T-helper 9 cell (primary cell): ENCODE measurements at places on chromosomes 7 and 10.

GRCh38 chr7:25384788-25385505, 156.7 kb upstream of the NPVF start:
- DNase-seq = no peak

GRCh38 chr10:50582766-50583762, 40.7 kb downstream of the SGMS1 start:
- no peak for DNase-seq

DNA sequence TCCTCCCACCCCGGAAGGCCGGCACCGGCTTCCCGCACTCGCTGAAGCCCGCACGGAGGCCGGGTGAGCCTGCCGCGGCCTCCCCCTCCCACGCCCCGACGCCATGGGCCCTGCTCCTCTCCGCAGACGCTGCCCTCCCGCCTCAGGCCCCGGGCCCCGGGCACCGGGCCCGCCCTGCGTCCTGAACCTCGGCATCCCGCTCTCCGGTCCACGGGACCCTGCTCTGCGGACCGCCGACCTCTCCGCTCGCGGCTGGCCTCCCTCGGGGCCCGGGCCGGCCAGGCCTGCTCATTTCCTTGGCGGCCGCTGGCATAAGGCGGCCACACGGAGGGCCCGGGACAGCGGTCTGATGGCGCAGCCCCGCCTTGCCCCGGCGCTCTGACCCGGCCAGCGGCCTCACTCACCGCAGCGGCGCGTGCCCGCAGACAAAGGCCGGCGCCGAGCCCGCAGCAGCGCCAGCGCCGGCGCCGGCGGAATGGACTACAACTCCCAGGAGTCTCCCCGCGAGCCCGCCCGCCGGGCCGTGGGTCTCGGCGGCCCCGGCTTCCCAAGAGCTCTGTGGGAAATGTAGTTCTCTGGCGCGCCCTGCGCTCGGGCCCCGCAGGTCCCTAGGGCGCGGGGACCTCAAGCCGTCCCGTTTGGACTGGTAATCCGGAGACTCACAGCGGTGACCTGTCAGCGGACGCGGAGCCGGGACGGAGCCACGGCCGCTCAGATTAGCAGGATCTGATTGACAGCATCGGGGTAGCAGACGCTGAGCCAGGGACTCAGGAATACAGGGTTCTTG, at the start of gene ZNF32:
TSS of gene ZNF32 (minus strand) at position 484 of the 787 bp plus-strand sequence. CDS start 2,748 bp downstream, outside the sequence.
- peak; percentile 73 for DNase-seq

- DNase-seq = no peak
These were observed 123.6 kb downstream of the PRLHR start for GRCh38 chr10:118471863-118472262.

DNA sequence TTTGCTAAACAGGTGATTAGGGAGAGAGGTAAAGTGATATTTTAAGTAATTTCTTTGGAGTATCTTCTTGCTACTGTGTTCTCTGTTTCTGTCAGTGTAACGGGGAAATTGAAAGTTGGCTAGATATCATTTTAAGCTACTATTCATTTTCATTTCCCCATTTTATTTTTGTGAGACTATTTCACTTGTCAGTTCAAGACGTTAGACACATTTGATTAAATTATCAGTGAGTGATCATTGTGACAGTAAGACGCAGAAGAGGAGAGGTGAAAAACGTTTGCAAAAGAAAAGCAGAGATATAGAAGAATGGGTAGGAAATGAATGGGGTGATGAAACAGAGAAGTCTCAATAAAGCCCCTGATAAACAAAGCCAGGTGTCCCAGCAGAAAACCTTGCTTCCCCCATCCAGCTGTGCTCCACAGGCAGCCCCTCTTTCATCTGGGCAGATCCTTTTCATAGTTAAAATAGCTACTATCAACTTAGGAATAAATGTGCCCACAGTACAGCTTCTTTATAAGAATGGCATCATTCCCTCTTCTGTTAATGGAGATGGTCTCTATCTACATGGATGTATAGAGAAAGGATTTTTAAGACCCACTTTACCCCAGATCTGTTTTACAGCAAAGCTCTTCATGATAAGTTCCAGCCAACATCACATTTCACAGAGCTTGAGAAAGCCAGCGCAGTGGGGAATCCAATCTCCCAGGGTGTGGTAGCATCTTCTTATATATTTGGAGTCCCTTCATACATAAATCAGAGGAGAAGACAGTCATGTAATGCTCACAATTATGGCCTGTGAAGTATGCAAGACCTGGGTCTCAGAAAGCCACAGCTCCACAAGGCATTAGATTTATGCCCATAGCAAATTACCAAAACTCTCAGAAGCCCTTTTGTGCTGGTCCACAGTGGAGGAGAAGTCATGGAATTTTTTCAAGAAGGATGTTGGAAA, 138.1 kb upstream of the ITGB1 start:
- no peak for DNase-seq

DNA sequence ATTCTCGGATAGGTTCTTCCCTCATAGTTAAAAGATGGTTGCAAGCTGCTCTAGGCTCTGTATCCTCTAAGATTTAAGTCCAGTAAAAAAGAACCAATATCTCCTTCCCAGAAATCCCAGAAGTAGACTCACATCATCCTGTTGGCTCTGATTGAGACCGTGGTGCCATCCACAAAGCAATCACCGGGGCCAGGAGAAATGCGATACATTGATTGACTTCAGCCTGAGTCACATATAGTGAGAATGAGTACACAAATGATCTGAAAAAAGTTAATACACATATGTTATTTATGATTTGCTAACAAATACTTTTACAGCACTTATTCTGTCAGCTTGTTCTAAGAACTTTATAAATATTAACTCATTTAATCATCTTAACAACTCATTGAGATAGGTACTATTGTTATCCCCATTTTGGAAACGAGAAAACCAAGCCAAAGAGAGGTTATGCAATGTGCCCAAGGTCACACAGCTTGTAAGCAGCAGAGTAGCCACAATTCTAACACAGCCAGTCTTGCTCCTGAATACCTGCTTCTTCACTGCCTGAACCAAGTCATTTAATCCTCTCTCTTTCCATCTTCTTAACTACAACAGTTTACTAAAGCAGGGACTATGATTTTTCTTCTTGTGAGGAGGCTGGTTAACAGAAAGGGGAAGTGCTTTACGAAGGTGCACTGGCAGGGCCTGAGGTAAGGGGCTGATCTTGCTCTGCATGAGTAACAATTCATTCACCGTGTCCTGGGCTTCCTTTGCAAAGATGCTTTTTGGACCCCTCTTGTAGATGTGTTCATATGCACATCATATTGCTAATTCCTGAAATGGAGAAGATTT, 177.0 kb downstream of the REEP3 start:
- DNase-seq = no peak

DNA sequence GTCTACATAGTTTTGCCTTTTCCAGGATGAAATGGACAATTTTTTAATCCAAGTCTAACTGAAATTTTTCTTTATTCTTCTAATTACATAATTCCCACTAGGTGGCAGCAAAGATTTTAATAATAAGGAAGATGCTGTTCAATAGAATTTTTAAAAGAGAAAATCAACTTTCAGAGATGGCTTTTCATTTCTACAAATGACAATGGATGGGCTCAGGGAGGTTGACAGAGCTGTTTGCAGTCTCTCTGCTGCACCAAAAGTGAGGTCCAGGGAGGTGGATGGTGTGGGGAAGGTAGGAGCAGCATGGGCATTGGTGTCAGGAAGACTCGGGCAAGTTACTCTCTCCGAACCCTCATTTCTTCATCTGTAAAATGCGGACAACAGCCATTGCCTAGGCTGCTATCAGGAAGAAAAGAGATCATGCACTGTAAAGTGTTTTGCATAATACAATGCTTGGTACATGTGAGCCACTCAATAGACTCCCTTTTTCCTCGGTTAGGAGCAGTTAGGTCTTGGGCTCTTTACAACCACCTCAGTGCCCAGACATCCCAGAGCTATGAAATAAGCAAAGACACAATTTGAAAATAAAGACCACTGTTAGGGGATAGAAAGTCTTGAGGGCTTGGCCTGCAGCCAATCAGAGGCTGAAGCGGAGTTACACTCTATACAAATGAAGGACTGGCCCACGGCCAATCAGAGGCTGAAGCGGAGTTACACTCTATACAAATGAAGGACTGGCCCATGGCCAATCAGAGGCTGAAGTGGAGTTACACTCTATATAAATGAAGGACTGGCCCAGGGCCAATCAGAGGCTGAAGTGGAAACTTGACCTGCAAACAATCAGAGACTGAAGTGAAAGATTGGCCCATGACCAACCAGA, 107.1 kb downstream of the ABLIM1 start:
- DNase-seq = no peak

DNA sequence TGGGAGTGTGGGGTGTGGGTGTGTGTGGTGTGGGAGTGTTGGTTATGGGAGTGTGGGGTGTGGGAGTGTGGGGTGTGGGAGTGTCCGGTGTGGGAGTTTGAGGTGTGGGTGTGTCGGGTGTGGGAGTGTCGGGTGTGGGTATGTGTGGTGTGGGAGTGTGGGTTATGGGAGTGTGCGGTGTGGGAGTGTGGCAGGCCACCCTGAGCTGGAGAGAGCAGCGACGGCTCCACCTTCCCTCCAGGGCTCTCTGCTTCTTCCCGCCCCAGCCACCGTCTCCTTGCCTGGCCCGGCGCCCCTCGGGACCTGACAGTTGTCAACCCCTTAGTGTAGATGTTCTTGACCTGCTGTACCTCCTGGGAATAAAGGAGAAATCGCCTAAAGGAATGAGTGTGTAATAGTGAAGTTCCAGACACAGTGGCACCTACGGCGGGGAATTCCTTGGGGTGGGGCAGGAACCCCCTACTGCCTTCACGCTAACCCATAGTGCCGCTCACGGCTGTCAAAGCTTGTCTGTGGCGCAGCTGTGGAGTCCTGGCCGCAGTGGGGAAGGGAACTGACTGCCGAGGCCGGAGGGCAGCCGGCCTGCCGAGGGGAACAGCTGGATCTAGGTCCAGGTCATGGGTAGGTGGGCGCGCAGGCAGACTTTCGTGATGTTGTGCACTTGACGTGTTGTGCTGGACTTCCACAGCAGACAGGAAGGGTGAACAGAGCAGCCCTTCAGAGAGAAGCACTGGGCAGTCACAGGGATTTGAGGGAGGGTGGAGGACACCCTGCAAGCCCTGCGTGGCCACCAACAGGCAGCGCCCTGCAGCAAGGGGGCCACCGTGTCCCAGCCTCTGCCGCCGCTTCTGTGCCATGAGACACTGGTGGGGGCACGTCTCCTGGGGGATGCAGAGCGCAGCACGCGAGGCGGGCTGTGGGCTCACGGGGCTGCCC, 49.0 kb upstream of the EN2 start:
- no peak for DNase-seq

GRCh38 chr10:129993621-129994020, 29.5 kb upstream of the EBF3 start:
- no peak for DNase-seq

DNA sequence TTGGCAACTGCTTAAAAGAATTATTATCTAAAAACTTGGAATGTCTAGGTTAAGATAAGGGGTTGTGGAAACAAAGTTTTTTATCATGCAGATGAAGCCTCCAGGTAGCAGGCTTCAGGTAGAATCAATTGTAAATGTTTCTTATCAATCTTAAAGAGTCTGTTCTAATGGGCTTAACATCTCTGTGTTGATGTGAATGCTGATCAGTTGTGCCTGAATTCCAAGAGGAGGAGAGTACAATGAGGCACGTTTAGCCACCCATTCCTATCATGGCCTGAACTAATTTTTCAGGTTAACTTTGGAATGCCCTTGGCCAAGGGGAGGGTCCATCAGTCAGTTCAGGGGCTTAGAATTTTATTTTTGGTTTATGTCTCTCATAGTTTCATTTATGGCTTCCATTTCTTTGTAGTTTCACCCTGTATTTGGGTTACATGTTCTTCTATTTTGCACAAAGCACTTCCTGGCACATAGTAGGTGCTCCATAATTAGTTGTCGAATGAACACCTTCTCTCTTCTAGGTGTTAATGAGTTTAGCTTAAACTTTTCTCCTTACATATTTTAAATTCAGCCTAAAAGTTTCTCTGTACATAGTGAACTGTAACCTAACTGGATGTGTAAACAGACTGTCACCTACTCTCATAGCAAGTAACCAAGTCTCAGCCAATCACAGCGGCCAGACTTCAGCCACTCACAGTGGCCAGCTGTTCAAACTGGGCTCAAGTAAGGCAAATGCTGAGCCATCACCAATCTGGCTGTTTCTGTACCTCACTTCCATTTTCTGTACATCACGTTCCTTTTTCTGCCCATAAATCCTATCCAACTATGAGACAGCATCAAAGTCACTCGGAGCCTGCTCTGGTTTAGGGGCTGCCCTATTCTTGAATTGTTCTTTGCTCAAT, 34.7 kb downstream of the ALOX5 start:
- DNase-seq = no peak

DNA sequence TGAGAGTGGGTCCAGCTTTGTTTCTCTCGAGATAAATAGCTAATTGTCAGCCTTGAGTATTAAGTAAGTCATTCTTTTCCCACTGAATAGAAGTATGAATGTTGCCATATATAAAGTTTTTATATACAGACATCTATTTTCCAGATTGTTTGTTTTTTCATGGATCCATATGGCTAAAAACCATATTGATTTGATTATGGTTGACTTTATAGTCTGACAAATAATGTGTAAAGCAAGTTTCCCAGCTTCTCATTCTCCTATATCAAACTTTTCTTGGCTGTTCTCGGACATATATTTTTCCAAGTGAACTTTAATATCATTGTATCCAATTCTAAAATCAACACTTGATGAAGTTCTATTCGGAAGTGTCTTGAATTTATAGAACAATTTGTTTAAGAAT, 352.4 kb upstream of the MEOX2 start:
- DNase-seq = no peak

- DNase-seq = no peak
These were observed 160.5 kb downstream of the BAMBI start for GRCh38 chr10:28837613-28838390.

DNA sequence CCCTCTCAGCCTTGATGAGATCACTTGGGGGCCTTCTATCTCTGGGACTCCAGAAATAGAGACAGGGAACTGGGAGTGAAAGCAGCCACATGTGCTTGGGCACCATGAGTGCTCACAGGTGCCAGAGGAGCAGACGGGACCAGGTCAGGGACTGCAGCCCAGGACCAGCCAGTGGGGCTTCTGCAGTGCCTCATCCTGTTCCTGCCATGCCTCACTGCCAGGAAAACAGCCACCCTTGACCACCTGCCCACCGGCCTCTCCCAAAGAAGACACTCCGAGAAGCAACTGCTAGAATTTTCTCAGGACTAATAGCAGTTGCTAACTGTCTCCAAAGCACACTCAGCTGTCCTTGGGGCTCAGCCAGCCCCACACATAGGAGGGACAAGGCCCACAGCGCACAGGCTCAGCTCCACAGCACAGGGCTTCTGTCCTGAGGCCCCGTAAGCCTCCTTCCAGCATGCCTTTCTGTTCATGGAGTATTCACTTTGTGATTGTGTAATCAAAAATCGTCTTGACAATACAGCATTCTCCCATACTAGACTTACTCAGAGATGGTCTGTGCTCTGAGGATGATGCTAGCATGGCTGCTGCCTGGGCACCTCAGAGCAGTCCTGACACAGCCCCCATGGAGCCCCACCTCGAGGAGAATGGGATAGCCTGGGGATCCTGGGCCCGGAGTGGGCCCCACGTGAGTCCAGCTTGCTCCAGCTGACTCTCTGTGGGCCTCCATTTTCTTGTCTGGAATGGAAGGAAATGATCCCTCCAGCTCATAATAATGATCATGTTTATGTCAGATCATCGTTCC, 115.7 kb upstream of the RET start:
- no peak for DNase-seq

GRCh38 chr10:113517901-113518260, 35.0 kb upstream of the HABP2 start:
- no peak for DNase-seq
